T-helper 2 cell (primary cell): ENCODE measurements at places on chromosomes 5 and 9.

DNA sequence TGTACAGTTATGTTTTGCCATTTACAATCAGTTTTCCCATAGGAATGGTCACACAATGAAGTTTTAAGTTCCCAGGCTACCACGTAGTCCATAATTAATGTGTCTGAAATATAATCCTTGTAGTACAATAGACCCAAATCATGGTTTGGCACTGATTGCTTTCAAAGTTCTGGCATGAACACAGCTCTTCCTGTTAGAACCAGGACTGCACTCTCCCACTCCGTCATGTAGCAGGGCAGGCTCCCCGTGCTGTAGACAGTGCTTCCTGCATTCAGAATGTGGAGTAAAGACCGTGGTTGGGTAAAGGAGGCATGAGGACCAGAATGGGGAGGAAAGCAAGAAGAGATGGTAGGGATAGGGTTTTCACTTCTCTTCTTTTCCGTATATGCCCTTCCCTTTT lies 4.0 kb downstream of the SEC61B start:
- no peak for DNase-seq

GRCh38 chr5:113061846-113062780 lies 85.5 kb downstream of the DCP2 start:
- no peak for DNase-seq

DNA sequence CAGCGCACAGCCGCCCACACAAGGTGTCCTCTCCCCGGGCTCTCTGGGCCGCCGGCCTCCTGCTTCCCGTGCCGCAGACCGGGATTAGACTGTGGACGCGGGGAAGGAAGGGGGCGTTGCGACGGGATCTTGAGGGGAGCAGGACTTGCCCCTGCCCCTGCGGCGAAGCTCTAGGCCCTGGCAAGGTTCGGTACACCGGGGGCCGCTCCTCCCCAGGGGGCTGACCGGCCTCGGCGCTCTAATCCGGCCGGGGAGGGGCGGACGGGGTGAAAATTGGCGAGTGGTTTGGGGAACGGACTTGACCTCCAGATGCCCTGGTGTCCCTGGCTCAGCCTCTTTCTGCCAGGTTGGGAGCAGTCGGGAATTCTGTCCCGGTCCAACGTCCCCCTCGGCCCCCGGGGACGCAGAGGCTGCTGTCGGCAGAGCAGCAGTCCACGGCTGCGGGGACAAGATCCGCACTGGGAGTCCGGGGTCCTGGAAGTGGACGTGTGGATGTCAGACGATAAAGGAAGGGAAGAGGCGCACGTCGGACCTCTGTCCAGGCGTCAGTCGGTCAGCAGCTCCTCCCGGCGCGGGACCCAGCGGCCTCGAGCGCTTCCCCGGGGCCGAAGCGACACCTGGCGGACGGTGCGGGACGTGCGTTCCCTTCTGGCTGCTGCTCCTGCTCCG lies 1.9 kb upstream of the CNTFR start:
- DNase-seq, result peak; percentile 58

DNA sequence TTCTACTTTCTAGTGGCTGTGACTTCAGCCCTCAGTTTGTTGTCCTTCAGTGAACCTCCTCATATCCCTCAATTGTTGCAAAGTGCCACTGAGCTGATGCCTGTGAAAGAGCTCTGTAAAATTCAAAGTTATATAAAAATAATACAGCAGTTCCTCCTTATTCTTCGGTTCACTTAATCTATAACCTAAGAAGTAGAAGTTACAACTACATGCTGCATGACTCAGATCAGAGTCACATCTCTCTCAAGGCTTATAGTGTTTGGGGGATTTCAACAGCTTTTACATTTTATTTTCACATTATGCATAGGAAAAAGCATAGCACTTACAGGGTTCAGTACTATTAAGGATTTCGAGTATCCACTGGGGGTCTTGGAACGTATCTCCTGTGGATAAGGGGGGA lies 25.1 kb upstream of the GCNT1 start:
- DNase-seq, result no peak

DNA sequence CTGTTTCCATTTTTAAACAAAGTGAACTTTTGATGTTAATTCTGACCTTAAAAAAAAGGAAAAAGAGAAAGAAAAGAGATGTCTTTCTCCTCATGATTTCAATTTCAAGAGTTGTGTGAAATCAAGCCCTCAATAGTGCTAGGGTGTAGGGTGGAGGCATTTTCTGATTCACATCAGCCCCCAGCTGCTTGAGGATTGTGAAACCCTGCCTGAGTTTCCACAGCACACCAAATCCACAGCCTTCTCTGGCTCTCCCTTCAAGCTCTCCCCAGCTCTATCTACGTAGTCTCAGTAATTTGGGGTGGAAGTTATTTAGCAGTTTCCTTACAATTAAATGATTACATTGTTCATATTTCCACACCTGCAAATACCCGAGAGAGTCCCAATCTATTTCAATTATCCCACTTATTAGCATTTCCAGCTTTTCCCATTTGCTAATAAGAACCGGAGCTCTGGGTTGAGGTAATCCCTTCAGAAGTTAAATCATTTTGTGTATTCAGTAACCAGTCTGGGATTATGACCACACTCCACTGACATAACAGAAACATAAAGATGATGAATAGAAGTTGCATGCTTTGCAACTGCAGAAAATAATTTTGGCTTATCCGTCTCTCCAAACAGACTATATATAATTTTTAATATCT lies 54.9 kb downstream of the MTX3 start:
- DNase-seq, result no peak

DNA sequence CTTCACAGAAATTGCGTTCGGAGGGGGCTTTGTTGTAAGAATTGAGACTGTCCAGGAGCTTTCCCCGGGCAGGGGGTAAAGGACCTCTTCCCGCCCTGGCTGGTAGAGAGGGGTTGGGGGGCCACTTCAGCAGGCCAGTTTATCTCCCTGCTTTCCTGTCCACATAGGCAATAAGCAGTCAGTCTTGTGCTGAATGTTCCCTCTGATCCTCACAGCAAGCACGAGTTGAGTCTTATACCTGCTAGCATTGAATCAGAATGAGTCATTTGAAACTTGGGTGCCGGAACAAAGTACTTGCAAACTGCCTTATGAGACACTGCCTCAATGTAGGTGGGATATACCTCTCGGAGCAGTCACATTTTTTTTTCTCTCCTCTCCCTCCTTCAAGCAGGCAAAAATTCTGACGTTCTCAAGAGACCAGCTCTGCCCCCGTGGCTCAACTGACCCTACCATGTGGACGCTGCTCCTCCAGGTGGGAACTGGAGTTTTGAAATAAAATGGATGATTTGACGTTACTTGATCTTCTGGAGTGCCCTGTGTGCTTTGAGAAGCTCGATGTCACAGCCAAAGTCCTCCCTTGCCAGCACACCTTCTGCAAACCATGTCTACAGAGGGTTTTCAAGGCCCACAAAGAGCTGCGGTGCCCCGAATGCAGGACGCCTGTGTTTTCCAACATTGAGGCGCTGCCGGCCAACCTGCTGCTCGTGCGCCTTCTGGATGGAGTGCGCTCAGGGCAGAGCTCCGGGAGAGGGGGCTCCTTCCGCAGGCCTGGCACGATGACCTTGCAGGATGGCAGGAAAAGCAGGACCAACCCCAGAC lies 1.3 kb downstream of the SH3RF2 start:
- no peak for DNase-seq

DNA sequence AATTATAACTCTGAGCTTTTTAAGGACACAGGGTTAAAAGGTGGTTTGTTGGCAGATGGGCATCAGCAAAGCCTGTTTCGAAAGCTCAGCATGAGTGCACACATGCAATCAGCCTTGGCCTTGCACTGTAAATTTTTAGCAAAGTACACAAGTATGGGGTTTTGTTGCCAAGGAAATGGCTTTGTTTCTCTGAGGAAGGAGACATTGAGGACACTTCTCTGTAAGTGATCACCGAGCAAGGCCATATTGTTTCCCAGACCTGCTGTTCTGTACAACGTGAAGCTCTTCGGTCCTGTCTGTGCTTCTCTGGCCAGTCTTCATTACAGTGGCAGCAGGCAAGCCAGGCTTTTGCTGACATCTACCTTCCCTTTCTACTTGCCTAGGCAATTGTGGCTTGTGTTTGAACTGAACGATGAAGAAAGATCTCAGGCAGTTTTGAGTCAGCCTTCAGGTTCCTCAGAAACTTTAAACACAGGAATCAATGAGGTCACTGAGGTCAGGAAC lies 27.9 kb upstream of the GLRX start:
- DNase-seq, result no peak

GRCh38 chr5:175692996-175693710 lies 35.3 kb downstream of the HRH2 start:
- DNase-seq, result no peak

DNA sequence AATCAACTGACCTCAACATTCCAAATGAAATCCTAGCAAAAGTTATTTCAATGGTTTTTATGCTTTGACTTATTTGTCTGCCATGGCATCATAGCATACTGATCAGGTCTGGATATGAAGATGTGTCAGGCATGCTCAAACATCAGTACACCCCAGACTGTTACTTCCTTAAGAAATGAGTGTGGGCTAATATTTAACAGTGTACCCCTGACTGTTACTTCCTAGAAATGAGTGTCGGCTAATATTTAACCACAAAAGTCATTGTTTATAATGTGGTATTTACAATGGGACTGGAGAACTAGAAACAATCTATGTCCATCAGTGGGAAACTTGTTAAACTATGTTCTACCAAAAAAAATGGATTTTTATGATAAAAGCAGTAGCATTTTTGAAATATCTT lies 38.1 kb upstream of the HNRNPA0 start:
- no peak for DNase-seq

- DNase-seq, result no peak
These were observed 152.5 kb downstream of the MACROH2A1 start for GRCh38 chr5:135246605-135246922.

DNA sequence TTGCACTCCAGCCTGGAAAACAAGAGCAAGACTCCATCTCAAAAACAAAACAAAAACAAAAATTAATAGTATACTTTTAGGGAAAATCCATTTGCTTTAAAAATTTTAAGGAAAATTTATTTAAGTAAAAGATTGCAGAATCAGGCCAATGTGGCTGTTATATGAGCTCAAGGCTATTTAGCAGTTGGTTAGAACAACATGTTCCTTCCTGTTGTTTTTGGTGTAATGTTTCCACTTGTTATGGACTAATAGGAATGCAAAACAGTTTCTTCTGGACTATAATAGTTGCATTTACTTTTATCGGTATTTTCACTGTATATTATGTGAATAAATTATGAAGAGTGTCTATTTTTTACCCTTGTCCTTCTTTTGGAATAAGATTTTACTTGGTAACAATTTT lies 3.0 kb upstream of the CDC42SE2 start:
- DNase-seq, result no peak

GRCh38 chr9:4137681-4138099 lies 162.2 kb downstream of the GLIS3 start:
- no peak for DNase-seq

DNA sequence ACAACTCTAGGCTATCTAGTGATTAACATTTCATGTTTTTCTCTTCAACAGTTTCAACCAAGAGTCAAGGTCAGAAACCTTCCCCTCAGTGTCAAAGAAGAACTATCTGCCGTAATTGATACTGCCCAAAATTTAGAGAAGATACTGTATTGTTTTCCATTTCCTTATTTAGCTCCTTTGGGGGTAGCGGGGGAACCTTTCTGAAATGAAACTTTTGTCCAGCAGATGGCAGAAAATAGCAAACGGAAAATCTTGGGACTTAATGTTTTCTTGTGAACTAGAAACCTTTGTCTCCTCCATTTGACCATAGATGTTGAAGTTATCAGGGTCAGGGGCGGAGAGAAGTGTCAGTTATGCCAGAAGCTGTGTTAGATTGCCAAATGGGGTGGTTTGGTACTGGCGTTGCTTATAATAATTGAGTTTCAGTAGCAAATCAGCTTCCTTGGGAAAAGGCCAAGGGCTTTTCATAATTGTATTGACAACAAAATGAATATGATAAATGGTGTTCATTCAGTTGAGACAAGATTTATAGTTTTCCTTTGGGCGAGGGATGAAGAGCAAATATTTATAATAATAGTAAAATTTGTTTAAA lies 101.7 kb upstream of the TLX3 start:
- DNase-seq, result no peak

- peak; percentile 38 for DNase-seq
These were observed 68.2 kb downstream of the KCNT1 start for GRCh38 chr9:135770203-135770535.

GRCh38 chr5:74402553-74402952 lies 238.0 kb downstream of the ENC1 start:
- DNase-seq, result no peak

DNA sequence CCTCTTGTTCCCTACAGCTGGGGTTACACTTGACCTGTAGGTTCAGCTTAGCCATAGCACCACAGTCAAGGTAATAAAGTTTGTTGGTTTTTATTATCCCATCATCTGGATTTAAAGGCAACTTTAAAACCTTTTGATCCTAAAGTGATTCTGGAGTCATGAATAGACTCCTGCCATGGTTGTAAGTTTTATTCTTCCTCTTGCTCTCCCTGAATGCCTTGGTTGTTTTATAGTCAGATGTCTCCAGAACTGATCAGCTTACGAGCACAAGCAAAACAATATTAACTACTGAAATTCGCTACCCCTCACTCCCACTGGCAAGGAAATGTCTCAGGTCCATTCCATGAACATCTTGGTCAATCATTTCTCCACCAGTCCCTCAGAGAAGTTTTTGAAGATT lies 1328.6 kb downstream of the PTPRD start:
- no peak for DNase-seq

DNA sequence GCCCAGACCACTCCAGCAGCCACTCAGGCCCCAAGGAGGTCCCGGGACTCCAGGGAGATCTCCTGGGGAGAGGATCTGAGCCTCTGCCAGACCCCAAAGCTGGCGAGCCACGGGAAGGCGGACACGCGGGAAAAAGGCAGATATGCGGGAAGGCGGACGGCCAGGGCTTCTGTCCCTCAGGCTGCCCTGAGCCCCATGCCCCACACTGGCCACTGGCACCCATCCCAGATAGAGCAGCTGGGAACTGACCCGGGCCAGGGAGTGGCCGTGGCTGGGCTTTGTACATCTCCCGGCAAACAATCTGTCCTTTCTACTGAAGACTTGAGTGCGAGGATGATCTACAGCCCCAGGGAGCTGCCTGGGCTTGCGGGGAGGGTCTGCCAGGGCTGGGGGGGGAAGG lies 21.1 kb upstream of the NOTCH1 start:
- no peak for DNase-seq

DNA sequence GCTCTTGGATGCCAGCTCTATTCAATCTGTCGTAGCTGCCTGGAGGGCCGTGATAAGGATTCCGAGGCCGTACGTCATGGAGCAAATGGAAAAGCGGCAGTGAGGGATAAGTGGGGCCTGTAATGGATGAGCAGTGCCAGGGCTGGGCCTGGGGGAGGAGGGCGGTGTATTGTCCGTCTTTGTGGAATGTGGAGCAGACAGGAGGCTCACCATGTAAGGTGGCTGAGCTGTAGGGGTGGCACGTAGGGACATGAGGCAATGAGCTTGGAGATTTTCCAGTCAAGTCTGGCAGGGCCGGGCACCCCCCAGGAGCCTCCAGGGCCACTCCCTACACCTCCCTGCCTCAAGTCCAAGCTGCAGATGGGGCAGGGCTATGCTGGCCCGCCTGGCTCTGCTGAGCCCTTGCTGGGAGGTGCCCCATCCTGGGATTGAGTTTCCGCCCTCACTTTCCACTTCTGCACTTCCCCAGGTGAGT lies 29.2 kb downstream of the NCS1 start:
- DNase-seq, result no peak

GRCh38 chr9:88521308-88521707 lies 13.7 kb upstream of the NXNL2 start:
- DNase-seq, result no peak

- DNase-seq, result peak; percentile 33
These were observed 423 bp downstream of the IPPK start for GRCh38 chr9:92669527-92669889.
